Lung (tissue), 17 donors: ENCODE measurements at places on chromosomes 5 and 9.

DNA sequence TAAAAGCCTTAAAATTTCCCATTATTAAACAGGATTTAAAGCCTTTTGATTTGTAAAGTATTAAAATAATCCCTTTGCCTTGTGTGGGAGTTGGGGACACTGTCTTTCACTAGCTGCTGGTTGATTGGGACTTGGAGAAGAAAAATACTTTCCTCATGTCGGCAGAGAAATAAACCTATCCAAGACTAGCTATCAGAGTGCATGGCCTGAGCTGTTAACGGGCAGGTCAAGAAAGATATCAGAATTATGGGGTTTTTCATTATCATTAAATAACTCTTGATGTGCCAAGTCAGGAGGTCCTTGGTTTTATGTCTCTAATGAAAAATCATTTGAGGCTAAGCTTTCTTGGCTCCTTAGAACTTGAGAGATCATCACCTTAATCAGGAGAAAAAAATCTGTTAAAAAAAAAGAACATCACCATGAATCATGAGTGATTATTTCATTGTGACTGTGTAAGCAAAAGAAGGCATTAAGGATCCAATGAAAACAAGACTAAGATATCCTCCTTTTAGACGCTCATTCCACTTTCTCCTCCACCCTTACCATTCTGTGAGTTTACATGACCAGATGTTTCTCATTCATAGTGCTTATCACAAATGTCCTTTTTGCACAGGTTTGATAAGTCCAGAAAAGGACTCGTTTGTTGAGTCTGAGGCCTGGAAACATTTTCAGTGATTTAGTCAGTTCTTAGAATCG is 140.4 kb upstream of the EGFLAM start:
- DNase-seq: no peak

DNA sequence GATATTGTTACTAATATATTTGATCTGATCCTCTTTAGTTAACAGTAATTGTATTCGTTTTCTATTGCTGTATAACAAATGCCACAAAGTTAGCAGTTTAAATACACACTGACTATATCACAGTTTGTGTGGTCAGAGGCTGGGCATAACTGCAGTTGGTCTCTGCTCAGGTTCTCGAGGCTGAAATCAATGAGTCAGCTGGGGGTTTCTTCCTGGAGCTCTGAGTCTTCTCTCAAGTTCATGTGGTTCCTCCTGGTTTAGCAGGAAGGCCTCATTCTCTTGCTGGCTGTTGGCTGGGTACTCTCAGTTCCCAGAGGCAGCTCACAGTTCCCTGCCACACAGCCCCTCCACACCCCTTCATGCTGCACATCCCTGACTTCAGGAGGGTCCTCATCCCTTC is 20.7 kb downstream of the COL23A1 start:
- no peak for DNase-seq

GRCh38 chr9:114061830-114062474 is 16.1 kb downstream of the AMBP start:
- DNase-seq: no peak

DNA sequence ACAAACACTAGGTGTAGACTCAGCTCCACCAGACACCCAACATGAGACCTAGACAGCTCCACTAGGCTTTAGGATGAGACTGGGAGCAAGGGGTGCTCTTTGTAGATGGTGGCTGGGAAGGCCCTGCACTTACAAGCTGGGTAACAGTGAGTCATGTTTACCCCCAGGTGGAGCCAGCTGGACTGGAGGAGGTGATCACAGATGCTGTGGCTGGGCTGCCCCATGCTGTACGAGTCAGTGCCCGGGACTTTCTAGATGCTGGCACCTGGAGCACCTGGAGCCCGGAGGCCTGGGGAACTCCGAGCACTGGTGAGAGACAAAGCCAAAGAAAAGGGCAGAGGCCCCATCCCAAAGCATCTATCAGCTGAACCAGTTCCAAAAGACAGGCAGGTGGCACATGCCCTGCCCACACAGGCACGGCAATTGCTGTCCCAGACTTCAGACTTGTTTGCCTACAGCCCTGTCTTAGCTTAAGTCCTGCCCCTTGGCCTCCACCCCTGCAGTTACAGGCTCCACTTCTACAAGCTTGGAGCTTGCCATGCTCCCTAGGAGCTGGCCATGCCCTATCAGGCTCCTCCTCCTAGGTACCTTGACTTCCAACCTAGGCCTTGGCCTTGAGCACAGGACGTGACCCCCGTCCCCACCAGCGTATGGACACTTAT is 2.7 kb downstream of the CCL27 start:
- DNase-seq: no peak

- DNase-seq: no peak
Measured at GRCh38 chr5:98308960-98309359, 464.5 kb upstream of the RGMB start.

DNA sequence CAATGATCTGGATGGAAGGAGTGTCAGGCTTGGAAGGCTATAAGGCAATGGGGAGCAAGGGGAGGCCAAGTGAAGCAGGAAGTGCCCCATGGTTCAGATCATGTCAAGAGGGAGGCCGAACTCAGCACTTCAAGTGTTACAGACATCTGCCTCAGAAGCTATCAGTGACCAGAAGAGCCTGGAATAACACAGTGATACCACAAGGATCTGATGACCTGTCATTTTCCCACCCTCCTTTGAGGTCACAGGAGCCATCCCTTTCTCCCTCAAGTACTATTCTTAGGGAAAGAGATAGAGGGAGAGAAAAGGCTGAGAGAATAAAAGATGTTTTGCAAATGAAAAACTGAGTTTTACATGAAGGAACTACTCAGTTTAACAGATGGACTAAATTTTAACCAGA is 454.8 kb downstream of the CSNK1G3 start:
- DNase-seq: no peak
